ENCODE measurements at places on chromosomes 5 and 9. TPM values are rescaled to one million over a fixed set of nuclear protein-coding genes. Genes with fewer than 3 reads are reported as not detected.
A peak's percentile ranks its signal among the peaks of the same experiment; 100 is the strongest.

DNA sequence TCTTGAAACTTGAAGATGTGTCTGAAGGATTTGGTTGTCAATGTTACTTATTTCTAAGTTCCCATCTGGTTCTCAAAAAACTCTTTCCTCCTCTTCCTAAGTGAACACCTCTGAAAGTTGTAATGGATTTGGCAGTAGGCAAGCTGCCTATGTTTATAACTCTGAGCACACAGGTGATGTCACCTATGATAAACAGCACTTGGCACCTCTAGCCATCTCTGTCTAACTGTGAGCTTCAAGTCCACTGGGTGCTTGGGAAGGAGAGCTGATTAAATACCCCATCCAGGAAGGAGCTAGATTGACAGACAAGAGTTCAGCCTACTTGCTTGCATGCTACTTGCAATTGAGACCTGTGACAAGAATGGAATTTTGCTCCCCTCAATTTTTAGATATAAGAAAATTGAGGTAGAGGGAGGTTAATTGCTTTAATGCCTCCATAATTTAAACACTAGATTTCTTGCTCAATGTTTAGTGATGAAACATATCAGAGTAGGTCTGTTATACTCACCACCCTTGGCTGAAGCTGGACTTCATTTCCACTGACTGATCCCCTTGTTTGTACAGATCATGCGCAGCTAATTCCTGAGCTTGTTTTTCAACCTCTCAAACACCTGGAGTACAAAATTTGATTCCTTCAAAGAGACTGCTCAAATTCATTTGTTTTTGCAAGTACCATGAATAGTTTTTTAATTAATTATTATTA lies 49.9 kb downstream of the PDE4D start:
- no peak for DNase-seq

GRCh38 chr5:60257596-60258271 lies 364.2 kb upstream of the PDE4D start:
- no peak for DNase-seq

GRCh38 chr5:140130949-140131733 lies 5.4 kb downstream of the IGIP start:
- DNase-seq, result no peak

The C5orf58 gene
- total RNA-seq, result not detected

- no peak for DNase-seq
Measured at GRCh38 chr5:53373451-53374158, 106.8 kb upstream of the FST start.

The F2R gene
- total RNA-seq, result 22.5 TPM

GRCh38 chr9:115192835-115193525 lies 75.0 kb upstream of the TNC start:
- no peak for DNase-seq

The XRCC4 gene
- total RNA-seq, result 17.2 TPM

- DNase-seq, result no peak
Measured at GRCh38 chr5:142403583-142403982, 78.8 kb upstream of the SPRY4 start.

GRCh38 chr9:131981116-131981776 lies 98.4 kb downstream of the MED27 start:
- no peak for DNase-seq

The CDH18 gene
- total RNA-seq, result 0.06 TPM

The TBC1D2 gene
- 22.2 TPM for total RNA-seq

- DNase-seq, result peak; percentile 48
Measured at GRCh38 chr9:128689820-128690683, 1.0 kb downstream of the SET start.

The TLE1 gene
- total RNA-seq, result 39.5 TPM

The IFNB1 gene
- total RNA-seq, result not detected

- DNase-seq, result no peak
Measured at GRCh38 chr5:143120460-143121134, 282.9 kb downstream of the NR3C1 start.

- no peak for DNase-seq
Measured at GRCh38 chr9:133390713-133391112, 14.5 kb downstream of the STKLD1 start.

DNA sequence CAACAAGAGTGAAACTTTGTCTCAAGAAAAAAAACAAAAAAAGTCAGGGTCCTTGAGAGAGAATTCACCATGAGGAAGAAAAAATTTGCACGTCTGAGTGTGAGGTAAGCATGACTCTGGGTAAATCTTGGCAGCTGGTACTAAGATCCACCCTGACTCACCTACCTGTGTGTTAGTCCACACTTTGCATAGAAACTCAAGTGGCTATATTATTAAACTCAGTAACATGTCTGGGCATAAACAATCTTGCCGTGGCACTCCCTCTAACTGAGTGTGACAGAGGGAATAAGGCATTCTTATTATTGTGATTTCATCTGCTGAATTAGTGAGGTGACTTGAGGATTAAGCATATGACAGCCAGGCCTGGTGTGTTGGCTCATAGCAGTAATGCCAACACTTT lies 259.4 kb upstream of the VLDLR start:
- DNase-seq, result no peak

DNA sequence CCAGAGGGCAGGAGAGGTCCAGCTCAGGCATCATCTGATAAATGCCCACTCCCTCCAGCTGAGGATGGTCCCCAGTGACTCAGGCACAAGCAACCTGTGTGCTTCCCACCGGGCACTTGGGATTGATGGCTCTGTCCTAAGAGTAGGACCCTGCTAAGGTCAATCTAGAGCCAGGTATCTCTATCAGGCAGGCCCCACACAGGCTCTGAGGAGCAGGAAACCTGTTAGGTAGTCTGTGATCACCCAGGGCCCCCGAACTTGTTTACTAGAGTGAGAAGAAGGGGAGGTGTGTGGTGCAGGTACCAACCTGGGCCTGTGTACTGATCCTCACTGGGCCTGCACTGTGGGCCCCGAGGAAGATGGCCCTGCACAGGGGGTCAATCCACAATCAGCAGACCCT lies 119.6 kb upstream of the FSTL4 start:
- no peak for DNase-seq

The CCDC180 gene
- total RNA-seq, result not detected

GRCh38 chr5:173680660-173681242 lies 64.3 kb upstream of the BOD1 start:
- no peak for DNase-seq

DNA sequence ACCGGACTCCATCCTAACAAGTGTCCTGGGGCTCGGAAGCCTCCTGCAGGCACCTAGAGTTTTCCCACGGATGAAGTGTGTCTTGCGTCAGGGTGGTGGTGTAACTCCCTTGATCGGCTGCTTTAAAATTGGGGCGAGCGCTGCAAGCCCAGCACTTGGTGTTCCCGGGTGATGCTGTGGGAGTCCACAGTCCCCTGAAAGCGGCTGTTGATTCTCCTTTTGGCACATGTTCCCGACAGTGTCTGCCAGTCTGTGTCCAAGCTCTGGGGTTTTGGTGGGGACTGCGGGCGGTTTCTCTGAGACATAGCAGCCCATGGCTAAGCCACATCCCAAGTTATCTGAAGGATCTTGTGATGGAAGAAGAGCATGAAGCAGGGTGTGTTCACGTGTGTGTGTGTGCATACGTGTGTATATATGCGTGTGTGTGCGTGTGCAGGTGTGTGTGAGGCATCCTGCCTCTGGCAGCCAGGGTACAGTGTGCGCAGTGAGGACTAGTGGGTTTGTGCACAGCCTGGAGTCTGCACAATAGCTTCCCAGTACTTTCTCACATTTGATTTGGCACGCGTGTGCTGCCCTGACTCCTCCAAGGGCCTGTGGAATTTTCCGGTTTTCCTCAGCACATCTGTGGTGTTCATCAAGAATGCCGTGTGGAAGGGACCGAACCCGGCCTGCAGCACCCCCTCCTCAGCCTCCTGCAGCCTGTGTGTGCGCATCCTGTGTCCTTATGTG lies 16.9 kb downstream of the SLC25A48 start:
- DNase-seq, result no peak

DNA sequence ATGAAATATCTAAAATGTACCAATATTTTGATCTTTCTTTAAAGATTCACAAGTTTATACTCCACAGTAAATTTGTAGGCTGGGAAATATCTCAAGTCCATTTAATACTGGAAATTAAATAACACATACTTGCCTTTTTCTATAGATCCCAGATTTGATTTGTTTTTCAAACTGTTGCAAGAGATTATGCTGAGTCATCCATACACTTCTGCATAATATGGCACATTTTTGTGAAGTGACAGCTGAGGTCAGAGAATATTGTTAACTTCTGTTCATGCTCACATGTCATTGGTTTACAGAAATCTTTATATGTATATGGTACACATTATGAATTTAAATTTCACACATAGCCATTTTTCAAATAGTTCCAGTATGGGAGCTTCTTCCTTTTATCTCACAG lies 1066.3 kb upstream of the NUDT12 start:
- DNase-seq, result no peak

- peak; percentile 55 for DNase-seq
Measured at GRCh38 chr9:107738789-107739188, 249.2 kb upstream of the KLF4 start.

GRCh38 chr9:133429641-133430161 lies 7.5 kb downstream of the ADAMTS13 start:
- DNase-seq, result no peak

The LIX1 gene
- not detected for total RNA-seq

GRCh38 chr9:69945671-69946141 lies 97.9 kb upstream of the MAMDC2 start:
- peak; percentile 55 for DNase-seq

- DNase-seq, result peak; percentile 18
Measured at GRCh38 chr5:41371738-41372137, 138.7 kb downstream of the PLCXD3 start.

GRCh38 chr9:21936161-21936560 lies 58.0 kb downstream of the CDKN2A start:
- no peak for DNase-seq

GRCh38 chr9:68739621-68740174 lies 34.7 kb downstream of the PIP5K1B start:
- DNase-seq, result no peak

DNA sequence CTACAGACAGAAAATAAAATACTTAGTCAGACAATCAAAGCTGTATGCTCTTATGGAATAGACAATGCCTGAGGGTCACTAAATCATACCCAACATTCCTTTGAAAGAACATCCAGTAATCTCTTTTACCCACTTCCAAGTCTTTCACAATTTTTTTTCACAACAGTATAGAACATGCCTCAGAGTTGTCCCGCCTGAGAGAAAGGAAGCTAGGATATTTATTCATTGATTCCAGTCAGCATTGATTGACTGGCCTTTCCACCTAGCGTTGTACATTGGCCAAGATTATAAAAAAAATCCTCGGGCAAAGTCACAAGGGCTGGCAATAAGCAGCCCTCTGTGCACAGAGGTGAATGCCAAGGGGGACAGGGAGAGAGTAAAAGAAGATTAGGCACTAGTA lies 318.1 kb upstream of the PIK3R1 start:
- DNase-seq, result peak; percentile 11

- peak; percentile 14 for DNase-seq
Measured at GRCh38 chr9:113886026-113886369, 9.9 kb downstream of the ZNF618 start.

DNA sequence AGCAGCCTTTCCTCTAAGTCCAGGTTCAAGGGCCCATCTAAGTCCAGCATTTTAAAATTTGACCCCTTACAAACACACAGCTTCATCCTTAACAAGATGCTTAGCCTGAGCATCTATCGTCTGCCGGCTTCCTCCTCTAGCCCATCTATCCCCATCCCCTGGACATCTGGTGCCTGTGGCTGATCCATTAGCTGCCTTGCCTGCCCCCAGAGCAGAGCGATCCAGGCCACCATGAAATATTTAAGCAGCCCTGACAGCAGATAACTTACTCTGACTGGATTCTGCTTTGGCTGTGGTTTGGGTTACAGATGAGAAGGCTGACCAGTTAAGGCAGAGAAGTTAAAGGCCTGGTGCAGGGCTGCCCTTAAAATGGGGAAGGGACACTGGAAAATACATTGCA lies 30.9 kb upstream of the CPEB4 start:
- no peak for DNase-seq
